ENCODE measurements at places on chromosomes 12 and 14.

- DNase-seq: no peak
Observed at GRCh38 chr12:34219046-34219770, 196.9 kb downstream of the ALG10 start.

GRCh38 chr12:117590999-117591398 is 229.6 kb upstream of the NOS1 start:
- DNase-seq: no peak

GRCh38 chr12:6463216-6463615 is 7.3 kb downstream of the VAMP1 start:
- DNase-seq: no peak

DNA sequence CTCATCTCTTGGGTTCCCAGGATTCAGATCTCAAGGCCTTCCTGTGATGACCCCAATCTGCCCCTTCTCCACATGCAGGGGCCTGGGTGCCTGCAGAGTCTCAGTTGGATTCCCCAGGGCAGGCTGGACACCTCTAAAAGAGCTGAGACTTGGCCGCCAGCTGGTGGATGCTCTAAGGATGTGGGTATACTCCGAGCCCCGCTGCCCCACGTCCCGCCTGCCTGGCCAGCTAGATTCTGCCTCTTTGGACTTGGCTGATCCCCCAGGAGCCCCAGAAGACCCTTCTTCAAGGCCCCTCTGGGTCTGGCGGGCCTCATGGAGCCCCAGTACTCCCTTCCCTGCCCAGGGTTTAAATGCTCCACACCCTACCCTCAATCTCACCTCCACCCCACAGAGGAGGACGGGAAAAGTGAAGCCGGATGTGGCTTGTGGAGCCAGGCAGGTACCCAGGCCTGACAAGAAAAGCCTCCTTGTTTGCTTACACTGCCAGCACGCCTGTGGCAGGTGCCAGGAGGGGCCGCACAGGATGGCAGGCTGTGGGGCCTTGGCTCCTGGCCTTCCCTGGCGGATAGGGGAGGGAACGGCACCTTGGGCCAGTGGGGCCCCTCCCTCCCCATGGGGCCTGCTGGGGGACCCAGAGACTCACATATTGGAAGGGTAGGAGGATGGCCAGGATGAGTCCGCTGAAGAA is 15.1 kb downstream of the FAIM2 start:
- DNase-seq: no peak

DNA sequence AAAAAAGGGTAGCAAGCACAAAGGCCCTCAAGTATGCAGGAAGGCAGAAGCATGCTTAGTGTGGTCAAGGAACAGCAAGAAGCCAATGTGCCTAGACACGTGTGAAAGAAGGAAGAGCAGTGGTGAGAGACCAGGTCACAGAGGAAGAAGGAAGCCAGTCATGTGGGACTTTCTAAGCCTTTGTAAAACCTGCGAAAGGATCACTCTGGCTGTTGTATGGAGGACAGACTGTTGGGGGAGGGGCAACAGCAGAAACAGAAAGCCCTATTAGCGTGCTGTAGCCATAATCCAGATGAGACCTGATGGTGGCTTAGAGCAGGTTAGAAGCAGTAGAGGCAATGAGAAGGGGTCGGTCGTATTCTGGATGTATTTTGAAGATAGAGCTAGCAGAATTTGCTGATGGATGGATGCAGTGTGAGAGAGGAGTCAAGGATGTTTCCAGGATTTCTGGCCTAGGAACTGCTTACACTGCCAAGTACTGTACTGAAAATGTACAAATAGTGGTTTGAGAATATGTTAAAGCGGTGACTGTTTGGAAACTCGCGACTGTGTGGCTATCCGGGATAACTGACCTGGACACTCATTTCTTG is 5.7 kb upstream of the MLF2 start:
- no peak for DNase-seq

- DNase-seq: no peak
Observed at GRCh38 chr14:81474148-81474492, 59.5 kb downstream of the SEL1L start.
